ENCODE measurements at places on chromosomes 5 and 9.

DNA sequence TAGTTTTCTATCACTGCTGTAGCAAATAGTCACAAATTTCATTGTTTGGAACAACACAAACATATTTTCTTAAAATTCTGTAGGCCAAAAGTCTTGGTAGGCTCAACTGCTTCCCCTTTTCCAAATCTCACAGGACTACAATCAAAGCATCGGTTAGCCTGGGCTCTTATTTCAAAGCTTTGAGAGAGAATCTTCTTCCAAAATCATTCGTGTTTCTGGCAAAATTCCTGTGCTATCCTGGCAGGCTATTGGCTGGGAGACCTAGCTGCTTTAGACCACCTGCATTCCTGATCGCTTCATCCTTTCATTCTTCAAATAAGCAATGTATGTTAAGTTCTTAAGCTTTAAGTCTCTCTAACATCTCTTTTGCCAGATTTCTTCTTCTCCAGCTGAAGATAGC is 629.8 kb upstream of the CDH18 start:
- H3K36me3 ChIP-seq: no peaks in the 10 kb centered on the region
- H3K27me3 ChIP-seq: no peaks in the 10 kb centered on the region
- H3K4me1 ChIP-seq: no peaks in the 10 kb centered on the region
- DNase-seq: no peak
- no peak overlapping the region for H3K4me3 ChIP-seq

- no peak overlapping the region for H3K27ac ChIP-seq
- no peak overlapping the region for H3K4me3 ChIP-seq
- H3K4me1 ChIP-seq: no peaks in the 10 kb centered on the region
- H3K27me3 ChIP-seq: no peaks in the 10 kb centered on the region
- H3K36me3 ChIP-seq: no peaks in the 10 kb centered on the region
These were observed 183.4 kb downstream of the TMC1 start for GRCh38 chr9:72704688-72705375.

GRCh38 chr5:16668631-16669030 is 51.8 kb upstream of the RETREG1 start:
- H3K27me3 ChIP-seq: no peaks in the 10 kb centered on the region
- no peak overlapping the region for H3K4me3 ChIP-seq
- peaks cover 5% of the 10 kb centered on the region for H3K4me1 ChIP-seq
- no peak for DNase-seq
- H3K36me3 ChIP-seq: no peaks in the 10 kb centered on the region

DNA sequence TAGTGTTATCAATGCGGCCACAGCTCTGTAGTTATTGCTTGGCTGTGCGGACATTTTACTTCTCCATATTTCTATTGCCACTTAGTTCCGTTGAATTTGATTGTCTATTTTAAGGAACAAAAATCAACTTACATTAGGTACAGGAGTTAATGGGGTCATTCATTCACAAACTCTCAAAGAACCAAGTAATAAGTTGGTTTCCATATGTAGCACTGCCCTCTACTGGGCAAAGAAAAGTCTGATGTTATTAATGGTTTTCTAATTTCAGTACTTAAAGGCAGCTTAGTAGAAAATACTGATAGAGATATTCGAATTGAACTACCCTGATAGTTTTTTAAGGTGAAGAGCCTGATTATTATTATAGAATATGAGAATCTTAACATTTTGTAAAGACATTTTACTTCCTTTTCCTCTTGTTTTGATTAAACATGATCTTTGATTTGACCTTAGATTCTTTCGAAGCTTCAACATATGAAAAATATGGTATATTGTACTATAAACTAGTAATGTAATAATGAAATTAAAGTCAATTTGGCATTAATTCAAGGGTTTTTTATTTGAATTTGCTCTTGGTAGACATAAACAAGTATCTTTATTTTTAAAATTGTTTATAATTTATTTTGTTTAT is 119.5 kb upstream of the CTNND2 start:
- no peaks in the 10 kb centered on the region for H3K4me1 ChIP-seq
- no peaks in the 10 kb centered on the region for H3K36me3 ChIP-seq
- no peak for DNase-seq
- no peak overlapping the region for H3K27ac ChIP-seq
- H3K4me3 ChIP-seq: no peak overlapping the region
- H3K27me3 ChIP-seq: no peaks in the 10 kb centered on the region

DNA sequence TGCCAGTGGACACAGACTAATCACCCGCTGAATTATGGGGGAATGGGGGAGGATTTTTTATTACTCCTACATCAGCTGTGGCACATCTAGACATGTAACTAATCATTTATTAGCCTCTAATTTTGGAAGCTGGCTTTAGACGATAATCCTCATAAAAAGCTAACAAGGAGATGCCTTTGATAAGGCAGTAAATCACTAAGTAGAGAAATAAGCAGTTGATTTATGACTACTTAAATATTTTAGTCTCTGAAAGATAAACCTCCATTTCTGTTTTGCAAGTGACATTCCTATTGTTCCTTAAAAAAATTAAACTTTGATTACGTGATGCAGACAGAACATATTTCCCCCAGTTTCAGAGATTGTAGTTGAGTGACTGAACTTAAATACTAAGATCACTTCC is 206.4 kb upstream of the CDKN2B start:
- H3K4me1 ChIP-seq: peaks cover 5% of the 10 kb centered on the region
- no peak for DNase-seq
- H3K27me3 ChIP-seq: peaks cover 5% of the 10 kb centered on the region
- H3K4me3 ChIP-seq: no peak overlapping the region

Measured in activated naive CD8-positive, alpha-beta T cell treated with anti-CD3 and anti-CD28 coated beads, Interleukin-2, amount 10 ng/mL, durations not matched to agents 7 days and 5 days (primary cell).